ENCODE measurements at places on chromosomes 4 and X. TPM values are rescaled to one million over a fixed set of nuclear protein-coding genes. Genes with fewer than 3 reads are reported as not detected.

- H3K4me1 ChIP-seq, result peaks cover 16% of the 10 kb centered on the region
- peak overlapping the region; percentile 100 for H3K27ac ChIP-seq
- no peaks in the 10 kb centered on the region for H3K27me3 ChIP-seq
- H3K4me3 ChIP-seq, result peak overlapping the region; percentile 92
- H3K36me3 ChIP-seq, result no peaks in the 10 kb centered on the region
Measured at GRCh38 chrX:155027509-155028066, 944 bp downstream of the FUNDC2 start.

DNA sequence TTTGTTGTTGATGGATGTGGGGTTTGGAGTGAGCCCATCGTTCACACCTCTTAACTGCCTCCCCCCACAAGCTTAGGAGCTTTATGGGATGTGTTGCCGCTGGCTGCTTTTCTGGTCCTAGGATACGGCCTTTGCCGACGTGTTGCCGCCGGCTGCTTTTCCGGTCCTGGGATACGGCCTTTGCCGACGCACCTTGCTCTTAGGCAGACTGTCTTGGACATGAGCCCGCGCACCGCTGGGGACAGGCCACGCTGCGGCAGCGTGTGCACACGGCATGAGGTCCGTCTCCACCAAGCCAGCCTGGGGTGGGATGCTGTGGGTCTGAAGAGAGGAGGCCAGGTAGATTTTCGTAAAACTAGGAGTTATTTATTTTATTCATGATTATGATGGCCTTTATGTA is 14.2 kb downstream of the RGS12 start:
- no peaks in the 10 kb centered on the region for H3K36me3 ChIP-seq
- H3K27ac ChIP-seq, result no peak overlapping the region
- no peak overlapping the region for H3K4me3 ChIP-seq
- H3K27me3 ChIP-seq, result no peaks in the 10 kb centered on the region

The TRIM2 gene
- 26.4 TPM for total RNA-seq

The NOX1 gene
- total RNA-seq, result not detected

GRCh38 chr4:53717064-53717549 is 125.8 kb upstream of the LNX1 start:
- no peak overlapping the region for H3K27ac ChIP-seq
- peaks cover 40% of the 10 kb centered on the region for H3K4me1 ChIP-seq
- peak; percentile 43 for DNase-seq

GRCh38 chrX:18873189-18873791 is 110.6 kb downstream of the PHKA2 start:
- peak overlapping the region; percentile 33 for H3K4me3 ChIP-seq
- no peaks in the 10 kb centered on the region for H3K36me3 ChIP-seq
